SHP77 treated with DMSO at 0.1 percent for 48 hours (cell line): ENCODE measurements at places on chromosomes 2 and 18.

DNA sequence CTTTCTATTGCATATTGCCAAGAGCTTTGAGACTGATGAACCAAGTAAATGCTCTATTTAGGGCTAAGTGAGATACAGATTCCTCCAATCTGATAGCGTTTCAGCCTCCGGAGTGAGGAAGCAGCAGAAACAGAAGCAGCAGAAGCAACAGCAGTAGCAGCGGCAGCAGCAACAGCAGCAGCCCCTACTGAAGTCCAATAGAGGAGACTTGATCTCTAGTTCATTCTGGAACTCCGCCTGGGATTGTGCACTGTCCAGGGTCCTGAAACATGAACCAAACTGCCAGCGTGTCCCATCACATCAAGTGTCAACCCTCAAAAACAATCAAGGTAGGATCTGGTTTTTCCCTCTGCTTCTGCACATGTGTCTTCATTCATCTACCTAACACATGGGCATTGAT is at the start of gene DPP10:
TSS of gene DPP10 (plus strand) at position 132 of the 400 bp plus-strand sequence.
- DNase-seq = no peak

- no peak for DNase-seq
Measured at GRCh38 chr2:125979886-125980285, 676.1 kb upstream of the GYPC start.

GRCh38 chr2:72236445-72237067 is 88.9 kb upstream of the CYP26B1 start:
- no peak for DNase-seq

DNA sequence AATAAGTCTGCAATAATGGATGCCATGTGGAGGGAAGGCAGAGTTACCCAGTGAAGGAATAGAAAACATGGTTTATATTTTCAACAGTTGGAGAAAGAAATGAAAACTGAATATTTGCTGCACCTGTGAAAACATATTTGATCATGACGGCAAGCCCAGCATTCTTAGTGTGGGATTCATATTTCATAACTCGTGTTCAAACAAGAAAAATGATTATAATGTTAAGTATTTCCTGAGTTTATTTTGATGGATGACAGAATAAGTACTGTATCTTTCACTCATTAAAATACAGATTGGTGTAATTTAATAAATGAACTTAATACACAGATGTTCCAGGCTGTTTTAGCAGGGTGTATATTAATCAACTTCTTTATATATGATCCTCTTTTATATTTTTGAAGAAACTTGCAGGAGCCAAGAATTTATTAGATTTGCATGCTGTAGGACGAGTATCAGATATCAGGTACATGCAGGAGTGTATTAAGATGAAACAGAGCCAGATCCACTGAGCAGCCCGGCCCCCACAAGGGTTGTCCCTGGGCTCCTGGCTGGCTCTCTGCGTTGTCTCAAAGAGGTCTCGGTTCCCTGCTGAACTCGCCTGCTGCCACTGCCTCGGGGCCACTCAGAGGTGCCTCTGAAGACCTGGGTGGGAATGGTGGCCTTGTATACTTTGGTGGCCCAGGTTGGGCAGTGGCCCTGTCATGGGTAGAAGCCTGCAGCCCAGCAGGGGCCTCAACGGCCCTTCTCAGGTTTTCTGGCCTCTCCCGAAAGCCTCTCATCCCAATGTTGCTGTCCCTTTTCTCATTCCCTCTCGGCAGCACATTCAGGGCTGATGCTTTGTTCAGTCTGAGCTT is 95.0 kb upstream of the LDAH start:
- DNase-seq = no peak

- no peak for DNase-seq
Measured at GRCh38 chr2:19712850-19713249, 188.9 kb downstream of the TTC32 start.

DNA sequence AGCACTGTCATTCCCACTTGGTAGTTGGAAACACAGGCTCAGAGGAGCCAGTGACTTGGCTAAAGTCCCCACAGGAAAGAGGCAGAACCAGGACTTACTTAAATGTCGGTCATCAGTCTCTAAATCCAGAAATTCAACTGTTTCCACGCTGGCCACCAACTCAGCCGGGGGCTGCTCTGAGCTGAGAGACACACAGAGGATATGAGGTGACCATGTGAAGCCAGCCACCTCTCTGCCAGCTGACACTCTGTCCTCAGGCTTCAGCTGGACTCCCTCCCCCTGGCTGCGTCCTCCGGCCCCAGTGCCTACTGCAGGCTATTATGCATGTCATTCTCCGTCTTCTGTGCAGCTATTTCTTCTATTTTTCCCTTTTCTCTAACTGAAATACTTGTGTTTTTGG is 168.9 kb downstream of the ANKRD30B start:
- no peak for DNase-seq

DNA sequence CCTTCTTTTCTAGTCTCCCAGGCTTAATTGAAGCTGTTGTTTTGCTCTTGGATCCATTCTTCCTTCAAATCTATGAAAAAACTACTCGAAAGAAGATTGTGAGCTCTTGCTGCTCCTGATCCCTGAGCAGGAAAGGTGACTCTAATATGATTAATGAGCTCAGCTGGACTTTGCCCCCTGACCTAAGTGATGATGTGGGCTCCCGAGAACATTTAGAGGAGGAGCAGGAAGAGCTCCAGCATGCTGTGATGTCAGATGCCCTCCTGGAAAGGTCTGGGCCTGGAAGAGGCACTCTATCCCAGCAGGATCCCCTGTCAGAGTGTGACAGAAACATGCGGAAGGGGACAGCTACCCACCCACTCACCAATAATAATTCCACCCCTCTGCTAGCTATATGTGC is 117.9 kb upstream of the PELI1 start:
- DNase-seq = no peak

GRCh38 chr2:216056739-216057138 is 24.9 kb downstream of the PECR start:
- DNase-seq = no peak

- DNase-seq = no peak
Measured at GRCh38 chr2:190202018-190202417, 117.6 kb downstream of the HIBCH start.

GRCh38 chr2:238320648-238321281 is 447 bp downstream of the TRAF3IP1 start:
- no peak for DNase-seq

DNA sequence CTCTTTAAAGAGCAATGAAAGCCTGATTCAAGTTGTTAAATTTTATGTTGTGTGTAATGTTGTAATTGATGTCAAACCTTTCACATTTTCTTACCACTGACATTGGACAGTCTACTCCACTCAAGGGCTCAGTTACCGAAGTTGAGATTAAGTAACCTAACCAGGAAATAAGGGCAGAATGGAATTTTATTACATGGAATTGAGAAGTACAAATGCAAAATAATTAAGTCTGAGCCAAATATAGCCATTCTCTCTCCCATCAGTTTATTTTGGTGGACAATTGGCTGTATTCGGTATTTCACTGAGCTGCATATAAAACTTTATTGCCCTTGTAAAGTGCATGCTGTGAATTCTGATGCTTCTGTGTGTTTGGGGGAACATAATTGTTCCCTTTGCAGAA is 231.5 kb downstream of the TTC32 start:
- no peak for DNase-seq

DNA sequence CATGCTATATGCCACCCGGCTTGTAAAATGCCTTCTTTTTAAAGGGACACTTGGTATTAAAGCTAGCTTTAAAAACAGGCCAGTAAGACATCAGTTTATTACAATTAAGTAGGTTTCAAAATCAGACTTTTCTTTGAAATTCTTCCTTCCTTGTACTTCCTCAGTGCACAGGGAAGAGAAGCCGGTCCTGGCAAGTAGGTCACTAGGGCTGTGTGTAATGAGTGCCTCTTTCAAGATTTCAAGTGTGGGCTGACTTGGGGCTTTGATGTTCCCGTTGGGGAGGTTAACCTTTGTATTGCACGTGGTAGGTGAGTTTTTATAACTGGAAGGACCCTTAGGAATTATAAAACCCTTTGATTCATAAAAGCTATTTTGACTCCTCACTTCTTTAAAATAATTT is 566.4 kb upstream of the ID2 start:
- DNase-seq = no peak

GRCh38 chr18:26293982-26294381 is 67.7 kb downstream of the TAF4B start:
- DNase-seq = no peak

GRCh38 chr2:241724259-241724974 is 10.0 kb upstream of the D2HGDH start:
- no peak for DNase-seq

DNA sequence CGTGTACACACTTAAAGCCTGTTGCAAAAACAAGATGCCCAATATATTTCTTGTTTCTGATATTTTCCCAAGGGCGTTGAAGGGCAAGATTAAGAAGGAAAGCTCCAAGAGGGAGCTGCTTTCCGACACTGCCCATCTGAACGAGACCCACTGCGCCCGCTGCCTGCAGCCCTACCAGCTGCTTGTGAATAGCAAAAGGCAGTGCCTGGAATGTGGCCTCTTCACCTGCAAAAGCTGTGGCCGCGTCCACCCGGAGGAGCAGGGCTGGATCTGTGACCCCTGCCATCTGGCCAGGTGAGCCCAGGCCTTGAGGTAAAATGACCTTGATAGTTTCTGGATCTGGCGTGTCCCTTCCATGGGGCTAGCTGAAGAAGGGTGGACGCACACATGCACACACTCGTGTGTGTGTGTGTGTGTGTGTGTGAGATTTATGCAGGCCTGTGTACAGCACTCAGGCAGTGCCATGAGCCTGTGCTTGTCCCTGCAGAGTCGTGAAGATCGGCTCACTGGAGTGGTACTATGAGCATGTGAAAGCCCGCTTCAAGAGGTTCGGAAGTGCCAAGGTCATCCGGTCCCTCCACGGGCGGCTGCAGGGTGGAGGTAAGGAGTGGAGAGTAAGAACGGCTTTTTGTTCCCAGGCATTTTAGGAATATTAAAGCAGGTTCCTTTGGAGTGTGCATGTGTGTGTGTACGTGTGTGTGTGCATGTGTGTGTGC is 23.6 kb downstream of the MLPH start:
- no peak for DNase-seq

DNA sequence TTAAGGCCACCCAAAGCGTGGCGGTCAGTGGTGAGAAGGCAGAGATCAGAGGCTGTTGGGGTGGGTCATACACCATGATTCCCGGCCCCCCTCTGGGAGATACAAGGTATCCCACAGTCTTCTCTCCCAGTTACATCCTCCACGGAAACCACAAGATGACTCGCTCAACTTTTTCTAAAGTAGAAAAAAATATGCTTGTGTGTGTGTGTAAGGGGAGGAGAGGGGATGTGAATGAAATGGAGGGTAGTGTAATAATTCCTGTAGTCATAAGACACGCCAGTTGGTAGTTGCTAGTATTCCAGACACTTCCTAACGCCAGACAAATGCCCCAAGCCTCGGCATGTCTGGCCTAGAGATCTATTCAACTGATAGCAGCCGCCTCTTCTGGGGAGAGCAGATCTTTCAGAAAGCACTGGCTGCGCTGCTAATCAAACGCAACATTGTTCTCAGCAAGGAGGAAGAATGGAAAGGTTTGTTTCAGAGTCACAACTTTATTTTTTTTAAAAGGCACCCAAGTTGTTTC is 143.5 kb downstream of the TGIF1 start:
- DNase-seq = peak; percentile 84

GRCh38 chr18:21109936-21110712 is 1.5 kb downstream of the ROCK1 start:
- DNase-seq = peak; percentile 42

- DNase-seq = peak; percentile 66
Measured at GRCh38 chr18:27860701-27861107, 316.2 kb downstream of the CDH2 start.

DNA sequence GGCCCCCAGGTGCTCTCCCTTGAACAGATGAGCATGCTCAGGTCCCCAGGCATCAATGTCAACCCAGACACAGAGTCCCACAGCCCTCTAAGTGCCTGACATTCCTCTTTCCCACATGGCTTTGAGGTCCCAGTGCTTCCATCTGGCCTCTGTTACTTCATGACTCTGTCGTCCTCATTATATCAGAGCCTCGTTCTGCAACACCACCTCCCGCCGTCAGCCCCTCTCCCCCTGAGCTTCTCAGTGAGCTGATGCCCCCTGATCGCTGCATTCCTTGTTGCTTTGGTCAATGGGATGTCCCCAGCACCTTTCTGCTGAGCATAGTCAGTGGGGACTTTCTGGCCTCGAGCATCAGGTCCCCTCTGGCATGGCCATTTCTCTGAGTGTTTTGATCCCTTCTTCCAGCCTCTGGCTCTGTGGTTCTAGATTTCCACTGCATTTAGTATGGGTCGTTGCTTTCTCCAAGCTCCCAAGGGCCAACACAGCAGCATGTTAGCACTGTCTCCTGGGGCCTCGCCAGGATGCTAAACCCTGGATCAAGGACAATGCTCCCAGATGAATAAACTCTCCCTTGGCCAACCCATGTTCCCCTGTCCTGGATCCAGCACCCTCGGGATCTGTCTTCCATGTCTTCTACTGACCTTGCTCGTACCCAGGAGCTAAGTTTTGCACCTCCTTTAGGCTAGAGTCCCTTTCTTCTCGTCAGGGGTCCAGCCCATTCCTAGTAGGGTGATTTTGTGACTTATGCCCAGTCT is 143.2 kb upstream of the TWIST2 start:
- DNase-seq = no peak

GRCh38 chr2:207418419-207418818 is 111.3 kb upstream of the CREB1 start:
- no peak for DNase-seq

GRCh38 chr18:59219672-59220163 is at the start of gene GRP:
TSS of gene GRP (plus strand) at chr18:59220158. CDS start at chr18:59220266, 108 bp downstream.
- no peak for DNase-seq
